Stimulated activated CD4-positive, alpha-beta T cell treated with anti-CD3 and anti-CD28 coated beads, Interleukin-15, amount 100 ng/mL, for 48 hours (primary cell): ENCODE measurements at places on chromosomes 2 and 18.

DNA sequence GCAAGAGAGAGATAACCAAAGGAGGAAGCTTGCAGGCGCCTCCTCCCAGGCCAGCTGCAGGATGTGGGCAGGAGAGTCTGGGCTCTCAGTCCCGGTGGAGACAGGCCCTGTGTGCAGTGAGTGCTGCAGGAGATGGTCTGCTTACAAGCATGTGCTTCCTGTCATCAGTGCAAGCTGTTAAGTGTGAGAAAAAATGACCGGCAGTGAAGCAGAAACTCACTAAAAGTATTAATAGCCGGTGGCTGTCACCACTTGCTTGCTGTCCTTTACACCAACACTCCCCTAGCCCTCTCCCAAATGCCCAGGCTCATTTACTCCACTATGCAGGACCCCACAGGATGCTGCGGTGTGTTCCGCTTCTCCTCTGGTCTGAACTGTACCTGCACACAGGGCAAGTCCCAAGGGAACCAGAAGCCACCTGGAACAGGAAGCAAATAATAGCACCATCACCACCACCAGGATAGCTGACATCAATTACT lies 435.6 kb upstream of the HS6ST1 start:
- no peak for DNase-seq

DNA sequence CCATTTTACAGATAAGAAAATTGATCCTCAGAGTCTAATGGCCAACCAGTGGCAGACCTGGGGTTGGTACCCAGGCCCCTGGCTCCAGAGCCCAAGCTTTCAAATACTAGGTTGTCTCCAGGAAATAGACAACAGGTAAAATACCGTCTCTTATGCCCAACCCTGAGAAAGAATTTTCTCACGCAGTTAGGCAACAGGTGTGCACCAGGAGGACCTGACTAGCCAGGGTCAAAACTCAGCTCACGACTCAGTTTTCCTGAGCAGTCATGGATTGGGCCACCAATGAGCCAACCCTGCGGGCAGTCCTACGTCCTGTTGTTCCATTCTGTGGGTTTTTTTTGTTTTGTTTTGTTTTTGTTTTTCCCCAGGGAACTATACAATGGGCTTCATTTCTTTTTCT lies 13.5 kb downstream of the TRIB2 start:
- no peak for DNase-seq

GRCh38 chr2:8364668-8365067 lies 317.2 kb upstream of the ID2 start:
- DNase-seq: no peak

DNA sequence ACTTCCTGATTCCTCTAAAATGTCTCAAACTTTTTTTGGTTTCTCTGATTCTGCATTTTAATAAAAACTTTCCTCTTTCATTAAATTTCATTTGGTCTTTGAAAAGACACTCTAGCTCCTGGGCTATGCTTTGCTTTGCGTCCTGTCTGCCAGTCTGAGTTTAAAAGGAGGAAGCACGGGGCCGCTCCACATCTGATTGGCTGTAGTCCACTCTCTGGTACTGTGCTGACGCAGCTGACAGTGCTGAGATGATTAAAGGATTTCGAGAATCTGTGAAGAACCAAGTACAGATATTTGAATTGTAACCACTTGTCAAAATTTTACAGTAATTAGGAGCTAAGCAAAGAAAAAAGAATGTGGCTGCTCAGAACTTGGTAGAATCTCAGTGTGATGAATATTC lies 199.6 kb upstream of the HNMT start:
- DNase-seq: no peak

- DNase-seq: no peak
Measured at GRCh38 chr2:181197140-181197760, 216.8 kb downstream of the UBE2E3 start.

GRCh38 chr2:45851111-45851510 lies 199.6 kb downstream of the PRKCE start:
- no peak for DNase-seq

DNA sequence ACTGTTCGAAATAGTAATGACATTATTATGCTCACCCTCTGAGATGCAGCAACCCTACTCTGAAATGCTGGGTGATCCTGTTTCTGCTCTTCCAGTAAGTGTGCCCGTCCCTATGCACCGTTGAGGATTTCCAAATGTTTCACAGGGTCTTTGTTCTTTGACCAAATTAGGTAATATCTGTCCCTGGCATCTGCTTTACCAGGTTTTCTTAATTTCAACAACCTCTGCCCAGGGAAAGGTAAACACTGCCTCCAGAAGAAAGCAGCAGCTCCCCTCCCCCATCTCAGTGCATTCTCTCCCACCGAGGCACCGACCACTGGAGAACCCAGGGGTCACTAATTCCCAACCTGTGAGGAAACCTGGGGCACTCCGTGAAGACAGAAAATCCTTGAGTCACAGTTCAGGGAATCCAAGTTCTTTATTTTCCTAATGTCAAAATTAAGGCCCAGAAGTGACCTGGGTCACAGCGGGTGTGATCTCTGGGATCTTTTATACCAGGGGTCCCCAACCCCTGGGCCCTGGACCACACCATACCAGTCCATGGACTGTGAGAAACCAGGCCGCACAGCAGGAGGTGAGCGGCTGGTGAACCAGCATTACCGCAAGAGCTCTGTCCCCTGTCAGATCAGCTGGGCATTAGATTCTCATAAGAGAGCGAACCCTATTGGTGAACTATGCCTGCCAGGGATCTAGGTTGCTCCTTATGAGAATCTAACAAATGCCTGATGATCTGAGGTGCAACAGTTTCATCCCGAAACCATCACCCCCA lies 1.2 kb upstream of the GRB14 start:
- DNase-seq: no peak

GRCh38 chr2:108858894-108859293 lies 72.3 kb downstream of the CCDC138 start:
- no peak for DNase-seq

DNA sequence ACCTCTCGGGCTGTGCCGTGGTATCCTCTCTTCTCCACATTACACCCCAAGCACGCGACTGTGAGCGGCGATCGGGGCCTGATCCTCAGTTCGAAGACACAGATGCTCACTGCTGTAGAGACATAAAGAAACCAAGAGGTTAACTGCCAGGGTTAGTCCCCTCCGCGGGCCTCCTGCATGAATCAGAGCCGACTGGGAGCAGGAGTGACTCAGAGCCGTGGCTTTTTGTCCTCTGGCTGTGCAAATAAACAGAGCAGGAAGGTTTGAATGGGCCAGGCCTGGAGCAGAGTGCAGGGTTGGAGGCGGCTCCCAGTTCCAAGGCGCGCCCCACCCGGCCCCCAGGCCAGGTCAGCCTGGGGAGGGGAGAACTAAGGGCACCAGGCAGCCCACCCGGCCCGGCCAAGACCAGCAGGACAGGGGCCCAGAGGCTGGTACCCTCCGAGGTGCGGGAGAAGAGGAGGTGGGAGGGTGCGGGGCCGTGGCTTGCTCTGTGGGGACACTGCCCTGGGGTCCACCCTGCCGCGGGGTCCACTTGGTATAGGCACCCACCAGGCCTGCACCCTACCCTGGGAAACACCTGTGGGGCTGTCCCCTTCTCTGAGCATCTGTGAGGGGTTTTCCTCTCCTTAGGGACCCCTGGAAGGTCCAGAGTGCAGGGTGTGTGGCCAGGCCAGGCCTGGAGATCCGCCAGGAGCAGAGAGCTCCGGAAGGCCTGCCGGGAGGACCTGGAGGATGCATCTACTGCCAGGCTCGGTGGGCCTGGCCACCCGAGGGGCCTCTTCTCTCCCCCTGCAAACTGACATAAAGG lies 16.5 kb downstream of the TWIST2 start:
- DNase-seq: peak; percentile 56

DNA sequence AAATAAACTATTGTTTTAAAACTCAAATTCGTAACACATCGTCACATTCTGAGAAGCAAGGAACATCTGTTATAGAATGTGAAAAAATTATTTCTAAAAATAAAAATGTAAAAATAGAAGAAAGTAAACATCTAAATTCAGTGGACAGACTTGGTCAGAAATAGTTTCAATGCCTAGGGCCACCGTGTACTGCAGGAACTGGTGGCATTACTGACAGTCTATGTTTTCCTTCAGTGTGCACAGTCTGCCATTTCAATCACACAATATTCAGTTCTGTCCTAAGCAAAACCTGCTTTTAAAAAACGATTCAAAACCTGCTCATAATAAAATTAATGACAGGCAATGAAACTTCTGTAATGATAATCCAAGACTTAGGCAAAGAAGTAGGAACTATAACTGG lies 190.1 kb downstream of the ERBB4 start:
- DNase-seq: no peak

DNA sequence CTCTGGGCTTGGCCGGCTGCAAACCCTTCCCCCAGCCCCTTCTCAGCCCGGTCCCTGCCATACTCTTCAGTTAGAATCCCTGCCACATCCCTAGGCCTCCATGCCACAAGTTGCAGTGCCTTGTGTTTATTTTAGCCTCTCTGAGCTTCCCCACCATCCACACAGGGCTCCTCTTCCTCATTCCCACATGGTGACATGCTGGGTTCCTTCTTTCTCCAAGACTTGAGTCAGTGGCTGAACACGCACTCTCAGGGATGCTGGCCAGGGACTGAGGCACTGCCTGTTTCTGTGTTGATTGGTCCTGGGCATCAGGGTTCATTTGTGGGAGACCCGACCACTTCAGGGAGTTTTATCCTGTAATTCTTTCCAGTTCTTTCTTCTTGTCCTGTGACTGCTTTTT lies 56.3 kb downstream of the KCNS3 start:
- no peak for DNase-seq

DNA sequence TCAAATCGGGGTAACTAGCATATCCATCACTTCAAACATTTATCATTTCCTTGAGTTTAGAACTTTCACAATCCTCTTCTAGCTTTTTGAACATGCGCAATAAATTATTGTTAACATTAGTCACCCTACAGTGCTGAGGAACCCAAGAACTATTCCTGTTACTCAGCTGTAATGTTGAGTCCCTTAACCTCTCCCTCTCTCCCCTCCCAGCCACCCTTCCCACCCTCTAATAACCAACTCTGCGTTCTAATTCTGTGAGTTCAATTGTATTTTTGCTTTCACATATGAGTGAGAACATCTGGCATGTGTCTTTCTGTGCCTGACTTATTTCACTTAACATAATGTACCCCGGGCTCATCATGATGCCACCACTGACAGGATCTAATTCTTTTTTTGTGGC lies 78.6 kb upstream of the RANBP2 start:
- no peak for DNase-seq

DNA sequence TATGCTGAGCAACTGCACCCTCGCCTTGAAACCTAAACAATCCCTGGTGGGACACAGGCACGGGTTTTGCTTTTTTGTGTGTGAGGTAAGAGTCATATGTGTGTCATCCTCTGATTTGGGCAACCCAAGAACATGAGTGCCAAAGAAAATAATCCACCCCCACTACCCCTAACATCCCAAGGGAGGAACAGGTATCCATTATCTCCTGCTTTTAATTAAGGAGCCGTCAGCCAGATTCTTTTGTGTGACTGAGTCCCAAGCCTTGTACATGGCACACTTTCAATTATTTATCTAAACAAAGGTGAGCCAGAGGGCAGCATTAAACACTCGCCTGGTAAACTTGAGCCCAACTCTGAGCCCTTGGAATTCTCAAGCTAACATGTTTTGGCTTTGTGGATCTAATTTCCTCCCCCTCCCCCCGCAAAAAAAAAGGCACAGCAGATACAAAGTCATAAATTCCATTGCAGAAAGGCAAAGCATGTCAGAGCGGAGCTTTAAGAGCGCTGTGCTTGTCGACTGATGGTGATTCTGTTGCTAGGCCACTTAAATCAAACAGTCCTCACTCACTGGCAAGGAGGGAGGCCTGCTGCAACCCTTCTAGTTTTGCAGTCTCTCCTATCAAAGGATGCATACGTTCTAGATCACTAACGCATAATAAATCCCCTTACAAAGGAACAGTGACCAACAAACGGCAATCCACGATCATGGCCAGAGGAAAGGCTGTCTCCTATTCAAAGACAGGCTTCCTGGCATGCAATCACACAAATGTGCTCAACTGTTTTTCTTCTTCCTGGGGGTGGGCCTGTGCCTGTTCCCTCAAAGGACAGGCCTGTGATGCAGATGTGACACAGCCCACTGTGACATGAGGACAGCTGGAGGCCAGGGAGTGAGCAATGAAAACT lies 143.5 kb upstream of the LMAN1 start:
- no peak for DNase-seq

GRCh38 chr2:104852090-104852666 lies 1.7 kb upstream of the POU3F3 start:
- DNase-seq: no peak

DNA sequence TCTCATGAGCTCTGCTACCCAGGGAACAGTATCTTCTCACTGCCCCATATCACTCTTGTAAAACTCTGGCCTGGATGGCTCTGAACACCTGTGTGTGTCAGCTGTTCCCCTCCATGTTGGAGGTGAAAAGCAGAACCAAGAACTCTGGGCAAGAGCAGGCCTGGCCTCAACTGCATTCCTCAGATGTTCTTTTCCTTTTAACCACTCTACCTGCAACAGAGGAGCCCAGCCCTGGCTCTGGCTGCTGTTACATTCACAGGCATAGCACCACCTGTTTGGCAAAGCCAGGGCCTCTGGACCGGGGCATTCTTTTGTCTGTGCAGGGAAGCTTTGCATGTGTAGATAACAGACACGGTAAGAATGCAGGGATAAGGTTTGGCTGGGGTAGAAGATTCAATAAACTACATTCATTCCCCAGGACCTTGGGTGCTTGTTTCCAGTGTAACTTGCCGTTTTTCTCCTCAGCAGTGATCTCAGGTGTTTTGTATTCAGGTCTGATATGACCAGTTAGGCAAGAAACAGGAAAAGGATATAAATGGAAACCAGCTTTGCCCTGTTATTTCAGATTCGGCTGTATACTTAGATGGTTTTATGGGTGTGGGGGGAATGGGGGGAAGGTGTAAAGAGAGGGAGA lies 95.1 kb downstream of the SPTBN1 start:
- no peak for DNase-seq

GRCh38 chr2:120873958-120874887 lies 138.6 kb downstream of the GLI2 start:
- no peak for DNase-seq

DNA sequence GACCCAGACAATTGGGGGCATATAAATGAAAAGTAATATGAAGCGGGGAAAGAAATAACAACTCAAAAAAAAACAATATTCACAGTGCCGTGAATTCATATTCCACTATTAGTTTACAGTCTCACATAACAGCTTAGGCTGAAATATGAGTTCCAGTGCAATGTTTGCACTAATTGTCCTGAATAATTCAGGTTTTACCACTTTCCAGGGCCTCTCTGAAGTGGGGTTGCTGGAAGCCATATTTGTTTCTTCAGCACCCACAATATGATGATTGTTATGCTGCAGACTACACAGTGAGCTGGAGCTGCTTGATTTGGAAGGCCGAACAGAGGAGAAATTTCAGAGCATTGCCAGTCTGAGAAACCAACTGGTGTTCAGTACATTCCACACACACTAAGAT lies 894.5 kb upstream of the ACVR2A start:
- no peak for DNase-seq

DNA sequence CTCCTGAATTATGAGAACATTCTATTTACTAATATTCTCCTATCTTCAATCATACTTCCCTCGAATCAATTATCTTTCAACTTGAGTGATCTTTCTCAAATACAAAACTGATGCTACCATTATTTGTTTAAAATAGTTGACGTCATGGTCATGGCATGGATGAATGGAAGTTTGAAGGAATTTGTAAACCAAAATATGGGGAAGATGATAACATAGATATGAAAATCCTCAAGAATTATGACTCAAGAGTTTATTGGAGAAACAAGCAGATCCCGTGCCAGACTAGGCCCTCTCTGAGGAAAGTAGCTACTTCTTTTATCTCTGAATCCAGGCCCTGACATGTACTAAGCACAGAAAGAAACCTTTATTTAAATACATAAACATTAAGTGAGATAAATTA lies 270.4 kb upstream of the MC4R start:
- no peak for DNase-seq

GRCh38 chr2:172586245-172586891 lies 30.5 kb downstream of the PDK1 start:
- DNase-seq: no peak

- DNase-seq: no peak
Measured at GRCh38 chr2:112137516-112138158, 548 bp upstream of the FBLN7 start.
